ENCODE measurements at places on chromosomes 6 and 20.

DNA sequence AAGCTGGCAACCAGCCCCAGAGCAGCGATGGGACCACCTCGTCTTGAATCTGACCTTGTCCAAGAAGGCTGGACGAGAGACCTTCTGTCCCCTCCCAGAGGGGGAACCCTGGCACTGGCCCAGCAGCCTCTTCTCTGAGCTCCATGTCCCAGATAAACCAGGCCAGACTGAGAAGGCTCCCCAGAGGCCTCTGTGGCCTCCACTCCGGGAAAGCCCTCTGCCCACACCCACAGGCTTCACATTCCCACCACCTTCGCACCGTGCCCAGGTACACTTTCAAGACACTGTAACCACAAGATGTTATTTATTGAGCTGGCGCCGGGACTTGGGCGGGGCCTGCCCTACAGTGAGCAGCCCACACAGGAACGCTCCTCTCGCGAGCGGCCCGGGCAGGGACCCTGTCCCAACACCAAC lies 33.2 kb downstream of the ADA start:
- no peak for DNase-seq

GRCh38 chr6:27550692-27551091 lies 77.8 kb upstream of the ZNF184 start:
- DNase-seq = no peak

DNA sequence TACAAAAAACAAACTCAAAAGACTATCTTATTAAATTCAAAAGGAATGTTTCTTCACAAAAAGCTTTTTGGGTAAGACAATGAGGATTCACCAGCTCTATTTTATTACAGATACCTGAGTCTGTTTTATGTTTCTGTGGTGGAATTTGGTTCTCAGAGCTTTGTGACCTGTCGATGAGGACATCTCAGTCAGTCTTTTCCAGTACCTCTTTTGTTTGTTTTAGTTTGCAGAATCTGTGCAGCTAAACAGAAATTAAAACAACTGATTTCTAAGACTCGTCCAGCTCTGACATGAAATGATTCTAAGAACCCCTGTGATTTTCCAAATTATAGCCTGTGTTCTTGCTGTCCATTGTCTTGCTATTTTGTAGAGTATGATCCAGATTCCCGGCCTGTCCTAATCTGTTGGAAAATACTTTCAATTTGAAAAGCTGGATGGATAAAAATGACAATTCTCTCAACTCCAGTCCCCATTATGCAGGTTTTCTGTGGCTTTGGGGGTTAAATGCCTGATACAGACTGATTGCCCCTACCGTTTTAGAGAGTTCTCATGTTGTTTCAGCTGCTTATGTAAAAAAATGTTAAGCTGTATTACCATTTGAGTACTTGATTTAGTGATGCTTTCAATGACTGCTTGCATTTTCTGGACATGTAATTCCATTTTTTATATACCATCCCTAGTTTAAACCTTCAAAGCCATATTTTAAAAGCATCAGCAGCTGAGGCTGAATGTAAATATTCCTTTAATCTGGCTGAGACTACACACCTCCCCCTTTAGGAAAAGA lies 94.2 kb upstream of the TAB2 start:
- no peak for DNase-seq

DNA sequence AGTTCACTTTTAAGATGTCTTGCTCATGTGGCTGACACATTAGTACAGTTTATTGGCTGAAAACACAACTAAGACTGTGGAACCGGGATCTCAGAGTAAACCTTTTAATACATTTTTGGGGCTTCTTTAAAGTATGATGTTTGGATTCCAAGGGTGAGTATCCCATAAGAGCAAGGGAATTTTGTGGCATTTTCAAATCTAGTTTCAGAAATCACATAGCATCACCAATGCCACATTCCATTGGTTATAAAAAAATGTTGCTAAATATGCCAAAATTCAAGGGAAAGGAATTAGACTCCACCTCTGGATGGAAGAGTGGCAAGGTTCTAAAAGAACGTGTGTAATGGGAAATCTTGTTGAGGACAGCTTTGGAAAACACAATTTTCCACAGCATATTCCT lies 338.6 kb downstream of the COL12A1 start:
- no peak for DNase-seq

- DNase-seq = no peak
Observed at GRCh38 chr6:137045222-137045789, 541 bp upstream of the IL20RA start.

GRCh38 chr20:1478566-1478965 lies 11.9 kb upstream of the NSFL1C start:
- no peak for DNase-seq

- DNase-seq = no peak
Observed at GRCh38 chr6:130204322-130204721, 18.4 kb downstream of the SAMD3 start.

GRCh38 chr6:158496700-158497099 lies 63.2 kb upstream of the TMEM181 start:
- no peak for DNase-seq

GRCh38 chr6:127120787-127121636 lies 2.5 kb downstream of the RSPO3 start:
- peak; percentile 71 for DNase-seq

- no peak for DNase-seq
Observed at GRCh38 chr6:29680904-29681303, at the start of gene ZFP57. TSS of gene ZFP57 (minus strand) at chr6:29681152. CDS start at chr6:29677003, 4,149 bp downstream.

- DNase-seq = no peak
Observed at GRCh38 chr6:12973386-12973785, 256.8 kb downstream of the PHACTR1 start.
